ENCODE measurements at places on chromosomes 7 and 10. TPM values are rescaled to one million over a fixed set of nuclear protein-coding genes. Genes with fewer than 3 reads are reported as not detected.

SLC18A2 gene
- 0.23 TPM for polyA plus RNA-seq

DNA sequence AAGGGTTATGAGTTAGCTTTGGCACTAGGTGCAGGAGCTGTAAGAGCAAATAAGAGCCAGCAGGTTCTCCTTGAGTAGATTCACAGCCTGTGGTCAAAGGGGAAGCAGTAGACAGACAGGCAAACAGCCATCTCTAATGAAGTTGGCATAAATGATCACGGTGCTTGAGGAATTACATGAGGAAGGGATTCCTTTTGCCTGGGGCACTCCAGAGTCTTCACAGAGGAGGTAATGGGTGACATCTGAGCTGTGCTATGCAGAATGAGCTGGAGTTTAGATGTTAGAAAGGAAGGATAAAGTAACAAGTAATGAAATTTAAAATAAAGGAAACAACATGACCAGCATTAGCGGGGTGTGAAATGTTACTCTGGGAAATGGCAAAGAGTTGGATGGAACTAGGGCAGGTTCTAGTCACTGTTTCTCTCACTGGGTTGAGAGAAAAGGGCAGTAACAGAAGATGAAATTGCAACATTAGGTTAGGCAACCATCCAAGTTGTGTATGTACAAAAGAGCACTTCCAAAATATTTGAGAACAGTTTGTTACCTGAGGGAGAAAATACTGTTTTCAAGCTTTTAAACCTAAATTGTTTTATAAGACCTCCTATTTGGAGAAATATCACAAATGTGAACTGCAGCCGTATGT, 613.8 kb downstream of the PHTF2 start:
- no peaks in the 10 kb centered on the region for H3K27me3 ChIP-seq
- no peak overlapping the region for H3K27ac ChIP-seq
- no peak for DNase-seq
- H3K4me3 ChIP-seq: no peak overlapping the region
- H3K4me1 ChIP-seq: no peaks in the 10 kb centered on the region
- no peaks in the 10 kb centered on the region for H3K36me3 ChIP-seq

- no peak for DNase-seq
- H3K36me3 ChIP-seq: peaks cover 10% of the 10 kb centered on the region
- H3K27ac ChIP-seq: no peak overlapping the region
- no peaks in the 10 kb centered on the region for H3K27me3 ChIP-seq
- no peaks in the 10 kb centered on the region for H3K4me1 ChIP-seq
- H3K4me3 ChIP-seq: no peak overlapping the region
These were observed 120.7 kb downstream of the PIP4K2A start for GRCh38 chr10:22593636-22594198.

SORCS1 gene
- polyA plus RNA-seq: 2.5 TPM

Measured in sigmoid colon (tissue), 7 donors.